ENCODE measurements at places on chromosomes 7 and 10.

- DNase-seq = no peak
Measured at GRCh38 chr7:36182854-36183604, 30.0 kb downstream of the EEPD1 start.

GRCh38 chr10:1373287-1373686 is 317.1 kb downstream of the WDR37 start:
- no peak for DNase-seq

- DNase-seq = no peak
Measured at GRCh38 chr7:138067774-138068173, 8.5 kb upstream of the AKR1D1 start.

GRCh38 chr10:53606981-53607380 is 834.4 kb upstream of the MBL2 start:
- DNase-seq = no peak

- DNase-seq = no peak
Measured at GRCh38 chr7:141674702-141675101, 27.3 kb downstream of the DENND11 start.

- no peak for DNase-seq
Measured at GRCh38 chr10:57973451-57973850, 294.2 kb downstream of the IPMK start.

DNA sequence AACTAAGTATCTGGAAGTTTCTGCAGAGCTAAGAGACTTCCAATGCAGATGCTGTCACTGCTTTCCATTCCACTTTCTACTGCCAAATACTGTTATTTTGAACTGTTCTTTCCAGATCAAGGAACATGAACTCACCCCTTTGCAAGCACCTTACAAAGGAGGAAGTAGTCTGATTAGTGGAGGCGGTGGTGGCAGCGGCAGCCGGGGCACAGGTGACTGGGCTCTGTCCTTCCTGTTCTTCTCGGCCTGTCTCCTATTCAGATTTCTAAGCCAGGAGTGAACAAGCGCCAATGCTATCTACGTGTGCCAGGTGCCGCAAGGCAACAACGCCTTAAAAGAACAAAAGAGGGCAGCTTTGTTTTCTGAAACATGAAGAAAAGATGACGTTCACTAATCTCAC is 44.9 kb downstream of the BEND7 start:
- no peak for DNase-seq

- no peak for DNase-seq
Measured at GRCh38 chr7:89054361-89054760, 258.8 kb upstream of the TEX47 start.

- no peak for DNase-seq
Measured at GRCh38 chr7:137402536-137403352, 59.2 kb upstream of the PTN start.

GRCh38 chr10:64091897-64092296 is 570.7 kb downstream of the REEP3 start:
- no peak for DNase-seq

DNA sequence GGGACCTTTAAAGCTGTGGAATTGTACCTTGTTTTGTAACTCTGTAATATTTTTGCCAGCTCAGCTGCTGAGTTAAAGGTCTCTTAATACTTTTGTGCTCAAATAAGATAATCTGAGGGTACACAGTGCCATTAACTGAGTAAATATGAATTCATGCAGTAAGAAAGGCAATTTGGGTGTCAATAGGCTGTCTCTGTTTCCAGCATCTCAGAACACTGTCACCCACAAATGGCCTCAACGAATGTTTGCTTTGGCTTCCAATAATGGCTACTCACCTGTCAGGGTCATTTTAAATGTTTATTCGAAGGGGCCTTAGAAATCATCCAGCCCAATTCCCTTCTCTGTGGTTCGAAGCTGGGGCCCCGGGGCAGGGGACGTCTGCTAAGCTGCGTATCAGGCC is 225.4 kb downstream of the ZMYND11 start:
- DNase-seq = no peak

DNA sequence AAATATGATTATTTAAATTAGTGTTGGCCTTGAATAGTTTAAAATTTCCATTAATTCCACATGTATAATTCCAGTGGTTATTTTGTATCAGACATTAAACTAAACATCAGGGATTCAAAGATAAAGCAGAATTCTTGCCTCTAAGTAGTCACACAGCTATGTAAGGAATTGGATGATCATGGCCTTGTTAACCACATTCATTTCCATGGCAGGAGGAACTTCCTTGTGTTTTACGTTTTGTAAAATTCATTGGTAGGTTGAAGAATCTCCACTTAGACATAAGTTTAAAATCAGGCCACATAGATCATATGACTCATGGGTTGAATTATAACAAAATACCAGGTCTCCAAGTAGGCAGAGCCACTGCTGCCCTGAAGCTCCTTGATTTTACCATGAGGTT is 289.7 kb downstream of the PLXDC2 start:
- DNase-seq = no peak

DNA sequence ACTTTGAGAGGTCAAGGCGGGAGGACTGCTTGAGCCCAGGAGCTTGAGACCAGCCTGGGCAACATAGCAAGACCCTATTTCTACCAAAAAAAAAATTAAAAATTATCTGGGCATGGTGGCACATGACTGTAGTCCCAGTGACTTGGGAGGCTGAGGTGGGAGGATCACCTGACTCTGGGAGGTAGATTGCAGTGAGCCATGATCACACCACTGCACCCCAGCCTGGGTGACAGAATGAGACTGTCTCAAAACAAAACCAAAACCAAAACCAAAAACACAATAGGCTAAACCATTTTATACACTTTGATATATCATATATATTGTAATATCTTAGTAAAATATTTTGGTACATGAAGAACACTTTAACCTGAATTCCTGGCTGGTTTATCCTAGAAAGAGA is 101.6 kb downstream of the RAPGEF5 start:
- no peak for DNase-seq

DNA sequence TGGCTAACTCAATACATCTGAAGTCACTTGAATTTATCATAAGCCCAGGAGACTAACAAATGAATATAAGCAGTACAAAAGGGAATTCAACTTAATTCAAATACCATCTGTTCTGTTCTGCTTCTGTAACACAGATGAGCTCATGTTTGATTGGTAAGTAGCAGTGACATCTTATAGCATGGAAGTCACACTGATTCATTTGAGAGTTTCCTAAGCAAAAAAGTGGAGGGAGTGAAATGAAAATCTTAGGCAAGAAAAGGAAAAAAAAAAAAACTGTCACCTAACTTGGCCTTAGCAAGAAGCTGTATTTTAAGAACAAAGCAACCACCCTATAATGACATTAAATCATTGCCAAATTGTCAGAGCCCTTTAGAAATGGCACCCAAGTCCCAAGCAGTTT is 49.5 kb downstream of the SMURF1 start:
- no peak for DNase-seq

DNA sequence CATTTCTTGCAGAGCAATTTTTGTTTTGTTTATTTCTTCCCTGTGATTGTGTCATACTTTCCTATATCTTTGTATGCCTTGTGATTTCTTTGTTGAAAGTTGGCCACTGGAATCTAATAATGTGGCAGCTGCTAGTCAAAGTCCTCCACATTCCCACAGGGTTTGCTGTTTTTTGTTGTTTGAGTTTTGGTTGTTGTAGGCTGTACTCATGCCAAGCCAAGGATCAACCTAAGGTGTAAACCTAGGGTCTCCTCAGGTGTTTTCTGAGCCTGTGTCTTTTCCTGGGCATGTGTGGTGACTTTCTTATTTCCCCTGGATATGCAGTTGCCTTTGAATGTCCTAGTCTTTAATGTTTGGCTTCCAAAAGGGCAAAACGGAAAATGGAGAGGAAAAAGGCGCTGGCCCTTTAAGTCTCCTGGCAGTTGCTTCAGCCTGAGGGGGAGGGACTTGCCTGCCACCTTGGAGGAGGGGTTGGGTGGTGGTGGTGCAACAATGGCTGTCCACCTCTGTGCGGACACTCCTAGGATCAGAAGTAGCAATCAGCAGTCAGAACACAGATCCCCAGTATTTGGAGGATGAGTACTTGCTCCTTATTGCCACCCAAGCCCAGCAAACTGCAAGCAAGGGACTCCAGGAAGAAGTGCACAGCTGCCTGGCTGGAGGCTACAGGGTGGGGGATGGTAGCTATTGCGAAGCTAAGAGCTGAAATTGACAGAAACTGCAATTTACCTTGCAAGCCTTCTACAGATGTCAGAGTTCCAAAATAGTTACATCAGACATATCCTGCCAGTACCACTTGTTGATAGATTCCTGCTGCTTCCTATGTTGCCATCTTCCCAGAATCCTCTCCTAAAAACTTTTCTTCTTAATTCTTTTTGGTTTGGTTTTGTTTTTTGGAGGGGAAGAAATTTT is 5.6 kb upstream of the ZNF518A start:
- no peak for DNase-seq

GRCh38 chr10:35564341-35564968 is 40.7 kb upstream of the GJD4 start:
- no peak for DNase-seq

DNA sequence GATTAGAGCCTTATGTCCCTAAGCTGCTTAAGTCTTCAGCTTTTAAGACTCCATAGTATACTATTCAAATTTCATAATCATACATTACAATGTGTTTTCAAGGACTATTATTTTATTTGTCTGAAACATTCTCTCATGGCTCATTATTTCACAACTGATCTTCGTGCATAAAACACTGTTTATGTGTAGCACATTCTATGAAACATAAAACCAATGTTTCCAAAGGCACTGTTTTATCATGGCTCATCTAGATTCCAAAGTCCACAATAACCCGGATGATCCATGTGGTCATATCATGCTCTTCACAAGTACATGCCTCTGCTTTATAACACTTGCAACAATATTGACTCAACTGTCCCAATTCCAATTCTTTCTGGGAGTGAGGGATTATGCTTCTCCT is 806.1 kb downstream of the TNS3 start:
- no peak for DNase-seq

- DNase-seq = peak; percentile 38
Measured at GRCh38 chr7:13850185-13850752, 139.2 kb downstream of the ETV1 start.

DNA sequence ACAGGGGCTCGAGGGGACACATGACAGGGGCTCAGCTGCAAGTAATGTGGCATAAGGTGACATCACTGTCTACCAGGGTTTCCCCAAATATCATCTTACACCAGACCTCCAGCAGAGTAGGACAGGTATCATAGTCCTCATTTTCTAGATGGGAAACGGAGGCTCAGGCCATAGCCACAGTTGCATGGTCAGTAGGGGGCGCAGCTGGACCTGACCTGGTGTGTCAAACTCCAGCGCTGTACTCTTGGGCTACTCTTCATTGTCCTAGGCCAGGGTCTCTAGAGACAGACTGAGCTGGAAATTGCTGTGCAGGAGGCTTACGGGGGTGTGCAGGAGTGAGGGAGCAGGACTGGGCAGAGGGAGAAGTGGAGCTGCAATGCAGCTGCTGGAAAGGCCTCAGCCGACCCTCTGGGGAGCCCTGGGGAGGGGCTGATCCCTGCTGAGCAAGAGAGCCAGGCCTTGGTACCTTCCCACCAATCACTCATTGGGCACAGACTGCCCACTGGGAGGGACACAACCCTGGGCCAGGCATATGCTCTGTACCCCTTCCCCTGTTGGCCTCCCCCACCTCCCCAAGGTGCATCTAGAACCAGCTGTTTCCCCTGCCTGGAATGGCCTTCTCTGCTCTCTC is 89.9 kb downstream of the CDH23 start:
- no peak for DNase-seq

DNA sequence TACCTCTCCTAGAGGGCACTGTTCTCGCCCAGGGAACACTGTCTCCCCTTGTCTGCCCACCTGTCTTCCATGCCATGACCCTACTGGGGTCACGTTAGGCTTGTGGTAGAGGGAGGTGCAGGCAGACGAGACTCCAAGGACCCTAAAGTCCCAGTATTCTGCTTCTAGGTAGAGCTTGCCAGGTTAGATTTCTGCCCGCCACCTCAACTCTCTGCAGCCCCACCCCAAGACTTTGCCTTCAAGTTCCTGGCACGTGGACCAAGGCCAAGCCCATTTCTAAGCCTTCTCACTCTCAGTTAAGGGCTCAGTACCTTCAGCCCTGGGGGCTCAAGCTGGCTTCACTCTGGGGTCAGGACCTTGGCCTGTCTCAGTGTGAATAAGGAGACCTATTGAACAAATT is 16.1 kb downstream of the PRKAG2 start:
- DNase-seq = no peak

DNA sequence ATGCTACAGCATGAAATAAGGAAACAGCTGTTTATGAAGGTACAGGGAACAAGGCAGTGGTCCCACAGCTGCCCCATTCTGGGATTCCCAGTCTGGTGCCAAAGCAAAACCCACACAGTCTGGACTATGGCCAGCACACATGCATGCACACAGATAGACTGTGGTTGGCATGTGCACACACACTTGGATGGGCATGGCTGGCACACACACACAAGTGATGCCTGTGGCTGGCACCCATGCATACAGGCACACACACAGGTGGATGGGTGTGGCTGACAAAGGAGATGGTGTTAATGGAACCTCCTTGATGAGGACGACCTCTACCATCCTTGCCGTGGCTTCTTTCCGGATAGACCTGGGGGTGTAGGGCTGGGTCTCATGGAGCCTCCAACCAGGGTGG is 114.0 kb upstream of the LYZL2 start:
- DNase-seq = no peak

- no peak for DNase-seq
Measured at GRCh38 chr7:104397442-104397841, 69.0 kb downstream of the LHFPL3 start.

DNA sequence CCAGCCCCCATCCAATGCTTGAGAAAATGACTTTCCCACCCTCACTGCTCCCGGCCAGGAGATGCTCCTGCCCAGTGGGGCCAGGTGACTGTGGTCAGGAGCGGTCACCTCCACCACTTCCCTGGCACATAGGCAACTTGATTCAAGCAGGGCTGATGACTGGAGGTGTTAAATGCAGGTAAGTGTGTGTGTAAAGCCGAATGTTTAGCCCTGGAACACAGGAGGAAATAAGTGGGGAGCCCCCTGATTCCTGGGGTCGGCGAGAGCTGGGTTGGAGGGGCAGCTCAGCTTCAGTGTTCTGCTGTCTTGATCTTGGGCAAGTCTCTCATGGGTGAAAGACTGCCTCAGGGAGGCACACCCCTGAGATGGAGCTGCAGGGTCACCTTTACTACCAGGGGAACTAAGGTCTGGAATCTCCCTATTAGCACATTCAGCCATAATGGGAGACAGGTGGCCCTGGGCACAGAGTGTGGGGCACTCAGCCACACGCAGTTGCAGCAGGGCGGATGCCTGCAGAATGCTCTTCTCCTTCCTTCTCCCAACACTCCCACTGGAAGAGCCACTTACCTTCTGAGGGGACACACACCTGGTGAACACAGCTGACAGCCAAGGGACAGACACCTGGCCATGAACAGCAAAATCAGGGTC is 124.1 kb downstream of the PTPN20 start:
- no peak for DNase-seq

DNA sequence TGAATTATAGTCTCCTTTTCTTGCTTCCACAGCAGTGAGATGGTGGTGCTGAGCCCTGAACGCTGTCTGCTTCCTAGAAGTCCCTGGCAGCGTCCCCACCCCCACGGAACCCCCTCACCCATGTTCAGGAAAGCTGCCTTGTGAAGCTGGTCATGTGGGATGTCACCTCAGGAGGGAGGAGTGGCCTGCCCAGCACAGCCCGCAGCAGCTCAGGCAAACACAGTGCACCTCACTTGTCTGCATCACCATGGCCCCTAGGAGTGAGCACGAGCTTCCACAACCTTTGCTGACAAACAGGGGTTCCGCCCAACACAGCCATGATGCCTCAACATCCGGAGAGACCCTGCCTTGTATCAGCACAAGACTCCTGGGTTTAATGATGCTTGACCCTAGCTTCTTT is 508.9 kb downstream of the RPS24 start:
- no peak for DNase-seq

Measured in activated effector memory CD4-positive, alpha-beta T cell treated with Interleukin-2 at 50 U/mL for 16 hours (primary cell).